ENCODE measurements at places on chromosomes 1 and 21.

GRCh38 chr1:236083650-236084385, 18.9 kb upstream of the NID1 start:
- DNase-seq = peak; percentile 41

DNA sequence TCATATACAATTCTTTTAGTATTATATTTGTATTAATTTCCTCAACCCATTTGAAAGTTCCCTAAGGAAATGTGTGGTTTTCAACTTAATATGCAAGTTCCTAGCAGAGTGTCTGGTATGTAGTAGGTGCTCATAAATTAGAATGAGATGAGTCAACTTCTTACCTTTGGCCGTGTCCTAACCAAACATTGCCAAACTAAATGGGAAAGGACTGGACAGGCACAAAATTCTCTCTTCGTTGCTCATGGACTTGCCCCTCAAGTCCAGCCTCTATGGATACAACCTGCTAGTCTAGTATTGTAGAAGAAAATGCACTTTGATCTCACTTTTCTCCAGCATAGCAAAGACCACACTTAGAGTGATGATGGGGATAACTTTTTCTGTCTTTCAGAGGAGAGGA, 11.6 kb upstream of the MRPS14 start:
- no peak for DNase-seq

GRCh38 chr1:94335447-94335846, 82.7 kb upstream of the ABCD3 start:
- no peak for DNase-seq

- DNase-seq = no peak
These were observed 5.2 kb downstream of the NTMT2 start for GRCh38 chr1:170150921-170151320.
